ENCODE measurements at places on chromosomes 11 and 22.

DNA sequence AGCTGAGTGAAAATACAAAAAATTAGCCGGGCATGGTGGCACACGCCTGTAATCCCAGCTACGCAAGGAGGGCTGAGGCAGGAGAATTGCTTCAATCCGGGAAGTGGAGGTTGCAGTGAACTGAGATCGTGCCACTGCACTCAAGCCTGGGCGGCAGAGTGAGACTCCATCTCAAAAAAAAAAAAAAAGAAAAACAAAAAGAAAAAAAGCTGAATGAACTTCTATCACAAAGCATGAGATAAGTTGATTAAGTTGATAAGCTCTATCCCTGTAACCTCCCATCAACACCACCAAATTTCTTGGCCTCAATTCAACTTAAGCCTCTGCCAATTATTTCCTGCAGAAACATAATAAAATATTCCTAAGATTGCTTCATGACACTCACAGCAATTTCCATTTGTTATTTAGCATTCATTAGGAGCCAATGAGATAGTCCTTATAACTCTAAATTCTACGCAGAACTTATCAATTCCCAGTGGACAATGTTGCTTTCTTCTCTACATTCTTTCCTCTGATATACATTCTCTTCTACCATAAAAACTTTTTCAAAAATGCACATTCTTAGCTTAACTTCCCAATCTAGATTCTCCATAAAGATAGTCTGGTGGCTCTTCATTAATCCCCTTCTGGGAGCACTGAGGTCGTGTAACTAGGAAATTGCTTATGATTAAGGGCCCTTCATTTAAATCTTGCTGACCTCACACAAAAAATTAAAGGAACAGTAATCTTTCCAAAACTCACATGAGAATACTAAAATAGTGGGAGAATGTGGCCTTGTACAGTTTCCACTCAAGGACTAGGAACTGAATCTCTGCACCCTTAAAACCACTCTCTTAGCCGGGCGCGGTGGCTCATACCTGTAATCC lies 2.9 kb downstream of the AMBRA1 start:
- DNase-seq, result no peak

GRCh38 chr11:108206969-108207682 lies 15.3 kb downstream of the NPAT start:
- DNase-seq, result no peak

- no peak for DNase-seq
These were observed 54.6 kb downstream of the POLD3 start for GRCh38 chr11:74646954-74647353.

DNA sequence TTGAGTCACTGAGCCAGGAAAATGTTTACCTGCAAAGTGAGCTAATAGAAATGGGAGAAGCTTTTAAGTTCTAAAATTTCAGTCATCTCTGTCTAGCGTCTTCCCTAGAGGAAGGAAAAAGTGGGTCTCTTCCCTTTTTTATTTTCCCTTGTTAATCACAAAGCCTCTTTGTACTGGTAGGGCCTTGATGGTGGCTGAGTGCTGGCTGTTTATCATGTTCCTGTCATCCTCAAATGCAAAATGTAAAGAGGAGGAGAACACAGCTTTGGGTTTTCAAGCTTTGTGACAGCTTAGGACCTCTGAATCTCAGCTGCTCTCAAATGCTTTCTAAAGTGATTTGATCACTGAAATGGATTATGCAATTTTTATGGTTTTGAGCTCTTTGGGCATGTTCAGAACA lies 222.0 kb downstream of the TMEM135 start:
- DNase-seq, result no peak

- no peak for DNase-seq
These were observed 7.8 kb downstream of the ADAMTS8 start for GRCh38 chr11:130420478-130421198.

DNA sequence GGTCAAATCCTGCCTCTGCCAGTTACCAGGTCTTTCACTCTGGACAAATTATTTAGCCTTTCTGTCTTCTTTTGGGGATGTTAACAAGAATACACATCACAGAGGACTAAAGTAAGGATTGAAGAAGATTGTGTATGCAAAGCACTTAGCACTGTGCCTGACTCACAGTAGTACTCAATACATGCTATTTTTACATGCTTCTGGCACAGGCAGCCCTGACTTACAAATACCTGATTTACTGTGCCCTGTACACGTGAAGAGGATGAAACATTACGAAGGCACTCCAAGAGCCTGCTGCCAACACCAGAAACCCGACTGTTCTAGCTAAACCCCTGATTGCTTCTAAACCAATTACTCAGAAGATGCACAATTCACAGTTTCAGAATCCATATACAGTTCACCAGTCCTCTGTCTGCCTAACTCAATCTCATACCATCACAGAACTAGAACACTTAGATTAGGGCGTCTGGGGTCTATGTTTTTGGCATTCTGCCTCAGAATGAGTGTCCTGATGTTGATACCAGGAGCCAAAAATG lies 300.9 kb upstream of the DDI1 start:
- DNase-seq, result no peak

DNA sequence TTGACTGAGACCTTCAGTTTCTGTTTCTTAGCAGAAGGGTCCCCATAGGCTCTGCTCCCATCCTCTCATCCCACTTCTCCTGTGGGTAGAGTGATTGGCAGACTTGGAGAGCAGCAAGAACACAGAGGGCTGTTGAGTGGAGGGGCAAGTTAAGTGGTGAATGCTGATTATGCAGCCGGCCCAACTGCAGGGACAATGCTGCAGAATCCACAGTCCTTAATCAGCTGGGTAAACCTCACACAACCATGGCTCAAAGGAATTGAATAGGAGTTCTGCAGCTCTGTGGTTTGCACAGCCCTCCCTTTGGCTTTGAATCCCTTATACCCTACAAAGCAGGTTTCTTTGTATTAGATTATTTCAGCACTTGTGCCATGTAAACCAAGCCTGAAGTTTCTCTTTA lies 161.1 kb downstream of the NAV2 start:
- no peak for DNase-seq

- no peak for DNase-seq
These were observed 173.3 kb downstream of the CADM1 start for GRCh38 chr11:115330684-115331482.

All from stimulated activated CD4-positive, alpha-beta T cell treated with anti-CD3 and anti-CD28 coated beads, Interleukin-1b, Interleukin-23, amount 100 ng/mL, for 1 hour (primary cell).